Right cardiac atrium (tissue), 5 donors: ENCODE measurements at places on chromosomes 1 and 21. TPM values are rescaled to one million over a fixed set of nuclear protein-coding genes. Genes with fewer than 3 reads are reported as not detected.

TRIM58 gene
- 0.25 TPM for total RNA-seq

DNA sequence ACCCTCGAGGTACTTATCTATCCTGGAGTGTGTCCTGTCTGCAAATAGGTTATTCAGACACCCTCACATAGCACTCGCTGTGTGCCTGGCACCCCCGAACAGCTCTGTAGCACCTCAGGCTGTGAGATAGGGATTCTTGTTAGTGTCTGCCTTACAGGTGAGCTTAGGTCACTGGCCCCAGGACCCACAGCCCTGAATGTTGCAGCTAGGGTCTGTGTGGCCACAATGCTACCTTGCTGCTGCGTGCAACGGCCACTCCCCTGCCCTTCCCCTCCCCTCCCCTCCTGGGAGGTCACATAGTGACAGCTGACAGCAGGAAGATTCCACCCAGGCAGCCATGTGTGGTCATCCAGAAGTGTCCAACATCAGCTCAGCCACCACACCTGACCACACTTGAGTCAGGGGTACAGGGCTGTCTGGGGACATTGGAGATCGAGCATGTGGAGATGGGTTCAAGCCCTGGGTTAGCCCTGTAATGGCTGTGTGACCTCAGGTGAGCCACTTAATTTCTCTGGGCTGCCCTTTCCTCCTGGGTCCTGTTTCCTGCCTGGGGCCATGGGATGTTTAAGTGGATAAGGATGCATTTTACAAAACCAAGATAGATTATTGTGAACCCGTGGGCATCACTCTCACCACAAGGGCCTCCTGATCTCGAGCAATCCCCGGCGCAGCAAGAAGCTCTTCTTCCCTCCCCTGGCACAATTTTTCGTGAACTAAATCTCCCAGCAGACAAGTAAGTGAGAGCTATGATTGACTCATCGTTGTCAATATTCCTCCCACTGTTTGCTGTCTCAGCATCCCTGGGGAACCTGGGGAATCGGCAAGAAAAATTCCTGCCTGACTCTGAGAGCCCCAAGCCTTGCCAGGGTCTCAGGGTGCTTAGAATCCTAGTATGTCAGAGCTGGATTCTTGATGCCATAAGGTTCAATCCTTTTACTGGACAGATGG is 208.7 kb downstream of the PTPRU start:
- DNase-seq: no peak

FAM131C gene
- 4.4 TPM for total RNA-seq

DNA sequence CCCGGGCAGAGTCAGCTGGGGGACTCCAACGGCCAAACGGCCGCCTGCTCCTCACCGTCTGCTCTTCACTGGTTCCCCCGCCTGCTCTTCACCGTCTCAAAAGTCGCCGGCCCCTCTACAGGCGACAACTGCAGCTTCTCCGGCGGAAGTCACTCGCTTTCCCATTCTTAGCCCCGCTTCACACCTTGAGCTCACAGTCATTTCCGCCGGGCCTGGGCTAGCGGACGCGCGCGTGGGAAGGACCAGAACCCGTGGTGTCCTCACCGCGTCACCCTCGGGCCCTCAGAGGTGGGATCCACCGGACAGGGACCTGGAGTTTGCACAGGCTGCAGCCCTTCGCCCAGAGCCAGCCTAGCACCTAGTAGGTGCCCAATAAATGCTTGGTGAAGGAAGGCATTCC is 27.9 kb upstream of the HJV start:
- DNase-seq: no peak

TMEM79 gene
- total RNA-seq: 0.95 TPM

- DNase-seq: peak; percentile 67
Measured at GRCh38 chr1:21874778-21875547, 62.1 kb downstream of the HSPG2 start.

VWA5B1 gene
- total RNA-seq: 0.18 TPM

DNA sequence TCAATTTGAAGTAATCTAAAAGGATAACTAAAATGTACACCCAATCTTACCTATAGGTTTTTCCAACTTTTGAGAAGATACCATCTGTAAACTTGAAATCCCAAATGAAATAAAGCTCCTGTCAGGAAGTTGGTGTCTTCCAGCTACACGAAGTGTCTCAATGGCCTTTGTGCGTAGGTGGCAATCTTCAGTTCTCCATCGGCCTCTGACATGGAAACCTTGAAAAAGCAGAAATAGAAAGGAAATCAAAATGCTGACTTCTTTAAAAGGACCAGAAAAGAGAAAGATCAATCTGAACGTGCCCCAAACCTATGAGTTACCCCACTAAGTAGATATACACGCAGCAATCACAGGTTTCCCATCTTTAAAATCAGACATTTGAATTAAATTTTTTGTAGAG is 10.0 kb downstream of the MKNK1 start:
- no peak for DNase-seq

NBPF10 gene
- 0.99 TPM for total RNA-seq

KCNE2 gene
- total RNA-seq: not detected

CLCA4 gene
- not detected for total RNA-seq

DNA sequence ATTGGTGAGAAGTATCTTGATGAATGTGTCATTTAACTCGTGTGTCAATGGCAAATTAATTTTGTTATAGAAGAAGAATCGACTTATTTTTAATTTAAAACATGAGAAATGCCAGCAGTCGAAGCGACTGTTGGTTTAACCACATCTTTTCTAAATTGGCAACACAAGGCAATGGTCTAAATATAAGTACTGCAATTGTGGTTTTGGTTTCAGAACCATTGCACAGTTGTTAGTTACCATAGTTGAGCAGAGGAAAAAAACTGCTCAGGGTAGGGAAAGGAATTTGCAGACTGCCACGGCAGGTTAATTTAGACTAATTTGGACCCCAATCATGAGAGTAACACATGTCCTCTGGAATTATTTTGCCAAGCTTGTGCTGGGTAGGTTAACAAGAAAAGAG is 185.6 kb upstream of the RUNX1 start:
- no peak for DNase-seq

- no peak for DNase-seq
Measured at GRCh38 chr1:20474333-20474975, 11.6 kb downstream of the CAMK2N1 start.

CFHR5 gene
- not detected for total RNA-seq
